ENCODE measurements at places on chromosomes 5 and 9.

DNA sequence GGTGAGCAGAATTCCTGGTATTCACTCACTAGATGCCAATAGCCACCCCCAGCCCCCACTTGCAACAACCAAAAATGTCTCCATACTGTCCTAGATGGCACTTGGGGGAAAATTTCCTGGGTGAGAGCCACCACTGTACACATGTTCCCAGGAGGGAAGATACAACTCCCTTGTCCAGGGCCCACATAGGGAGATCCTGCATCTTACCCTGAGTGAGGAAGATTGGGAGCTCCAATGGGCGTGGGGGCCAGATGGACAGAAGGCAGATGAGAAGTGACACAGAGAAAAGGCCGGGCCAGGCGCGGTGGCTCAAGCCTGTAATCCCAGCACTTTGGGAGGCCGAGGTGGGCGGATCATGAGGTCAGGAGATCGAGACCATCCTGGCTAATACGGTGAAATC is 12.3 kb upstream of the IPPK start:
- no peaks in the 10 kb centered on the region for H3K36me3 ChIP-seq
- no peak for DNase-seq
- peaks cover 3% of the 10 kb centered on the region for H3K4me1 ChIP-seq
- H3K4me3 ChIP-seq: no peak overlapping the region
- H3K27ac ChIP-seq: peak overlapping the region; percentile 54

DNA sequence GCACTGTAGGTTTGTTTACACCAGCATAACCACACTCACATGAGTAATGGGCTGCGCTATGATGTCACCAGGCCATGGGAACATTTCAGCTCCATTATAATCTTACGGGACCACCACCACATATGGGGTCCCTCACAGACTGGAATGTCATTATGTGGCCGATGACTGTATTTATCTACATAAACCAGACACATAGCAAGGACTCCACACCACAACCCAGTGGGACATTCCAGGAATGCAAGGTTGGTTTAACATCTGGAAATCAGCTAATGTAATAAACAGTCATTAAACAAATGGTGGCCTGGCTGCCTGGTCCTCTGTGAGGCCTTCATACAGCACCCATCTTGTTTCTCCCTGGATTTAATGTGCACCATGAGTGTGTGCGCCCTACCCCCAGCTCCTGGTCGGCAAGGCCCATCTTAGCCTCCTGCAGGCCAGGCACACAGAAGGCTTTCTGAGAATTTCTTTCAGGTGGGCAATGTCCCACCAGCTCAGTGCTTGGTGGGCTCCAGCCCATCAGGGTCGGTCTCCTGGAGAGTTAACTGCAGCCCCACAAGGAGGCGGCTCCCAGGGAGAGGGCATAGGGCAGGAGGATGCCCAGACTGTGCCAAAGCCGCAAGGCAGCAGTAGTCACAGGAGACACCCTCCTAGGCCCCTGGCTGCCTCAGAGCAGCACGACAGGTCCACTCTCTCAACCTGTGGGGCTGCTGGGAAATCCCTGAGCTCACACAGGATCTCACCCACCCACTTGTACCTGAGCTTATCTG is 35.9 kb upstream of the SARDH start:
- H3K27me3 ChIP-seq: no peaks in the 10 kb centered on the region
- no peak overlapping the region for H3K27ac ChIP-seq
- peaks cover 3% of the 10 kb centered on the region for H3K36me3 ChIP-seq
- no peak for DNase-seq

DNA sequence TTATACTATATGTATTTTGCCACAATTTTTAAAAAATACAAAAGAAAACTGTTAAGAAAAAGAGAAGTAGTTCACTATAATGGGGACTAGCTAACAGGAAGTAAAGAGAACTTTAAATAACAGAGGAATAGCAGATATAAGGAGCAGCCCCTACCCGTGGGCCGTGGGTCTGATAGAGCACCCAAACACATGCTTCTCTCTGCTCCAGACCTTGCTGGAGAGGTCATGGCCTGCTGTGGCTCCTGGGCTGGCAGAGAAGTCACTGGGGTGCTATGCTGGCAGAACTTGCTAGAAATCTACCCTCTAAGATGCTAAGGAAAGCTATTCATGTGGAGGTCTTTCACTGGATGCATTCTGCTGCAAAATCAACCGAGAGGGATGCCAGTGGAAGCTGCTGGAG is 10.0 kb upstream of the TNFAIP8 start:
- peaks cover 83% of the 10 kb centered on the region for H3K4me1 ChIP-seq
- no peaks in the 10 kb centered on the region for H3K27me3 ChIP-seq
- peak overlapping the region; percentile 78 for H3K4me3 ChIP-seq
- H3K36me3 ChIP-seq: peaks cover 2% of the 10 kb centered on the region

GRCh38 chr9:90368928-90369327 is 273.7 kb downstream of the DIRAS2 start:
- H3K27ac ChIP-seq: no peak overlapping the region
- H3K36me3 ChIP-seq: peaks cover 2% of the 10 kb centered on the region
- H3K27me3 ChIP-seq: peaks cover 58% of the 10 kb centered on the region
- no peak overlapping the region for H3K4me3 ChIP-seq
- no peaks in the 10 kb centered on the region for H3K4me1 ChIP-seq

- no peaks in the 10 kb centered on the region for H3K27me3 ChIP-seq
- H3K4me1 ChIP-seq: peaks cover 23% of the 10 kb centered on the region
- peaks cover 3% of the 10 kb centered on the region for H3K36me3 ChIP-seq
- no peak overlapping the region for H3K4me3 ChIP-seq
- no peak for DNase-seq
- peak overlapping the region; percentile 43 for H3K27ac ChIP-seq
Measured at GRCh38 chr5:142866563-142867275, 96.5 kb downstream of the ARHGAP26 start.

GRCh38 chr9:86282979-86283535 is 719 bp upstream of the ISCA1 start:
- peaks cover 36% of the 10 kb centered on the region for H3K4me1 ChIP-seq
- H3K27ac ChIP-seq: peak overlapping the region; percentile 98
- peaks cover 2% of the 10 kb centered on the region for H3K36me3 ChIP-seq
- DNase-seq: no peak
- H3K27me3 ChIP-seq: no peaks in the 10 kb centered on the region

DNA sequence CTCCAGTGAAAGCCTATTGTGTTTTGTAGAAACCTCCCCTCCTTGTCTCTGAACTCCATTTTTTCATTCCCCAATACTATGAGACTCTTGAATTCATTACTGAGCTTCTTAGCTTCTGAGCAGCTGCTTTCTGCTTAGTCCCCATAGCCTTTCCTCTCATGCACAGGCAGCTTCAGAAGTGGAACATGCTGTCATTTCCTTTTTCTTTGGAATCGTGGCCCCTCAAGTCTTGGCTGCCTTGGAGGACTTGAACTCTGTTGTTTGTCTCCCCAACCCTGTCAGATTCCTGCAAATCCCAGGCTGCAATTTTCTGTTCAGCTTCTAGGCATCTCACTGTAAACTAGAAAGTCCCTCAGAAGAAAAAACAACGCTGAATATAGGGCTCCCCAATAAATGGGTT is 268.5 kb downstream of the ARRDC3 start:
- H3K4me1 ChIP-seq: peaks cover 2% of the 10 kb centered on the region
- peaks cover 20% of the 10 kb centered on the region for H3K27me3 ChIP-seq
- no peaks in the 10 kb centered on the region for H3K36me3 ChIP-seq

GRCh38 chr9:100637787-100638186 is 59.9 kb downstream of the CAVIN4 start:
- H3K27ac ChIP-seq: no peak overlapping the region
- H3K27me3 ChIP-seq: peaks cover 15% of the 10 kb centered on the region
- DNase-seq: no peak
- peaks cover 5% of the 10 kb centered on the region for H3K36me3 ChIP-seq

- no peak overlapping the region for H3K27ac ChIP-seq
- no peak for DNase-seq
- no peaks in the 10 kb centered on the region for H3K36me3 ChIP-seq
- peaks cover 2% of the 10 kb centered on the region for H3K4me1 ChIP-seq
Measured at GRCh38 chr5:158521995-158522394, 577.7 kb downstream of the EBF1 start.

GRCh38 chr9:22395687-22396141 is 50.9 kb upstream of the DMRTA1 start:
- no peaks in the 10 kb centered on the region for H3K4me1 ChIP-seq
- no peaks in the 10 kb centered on the region for H3K27me3 ChIP-seq
- no peak overlapping the region for H3K4me3 ChIP-seq

DNA sequence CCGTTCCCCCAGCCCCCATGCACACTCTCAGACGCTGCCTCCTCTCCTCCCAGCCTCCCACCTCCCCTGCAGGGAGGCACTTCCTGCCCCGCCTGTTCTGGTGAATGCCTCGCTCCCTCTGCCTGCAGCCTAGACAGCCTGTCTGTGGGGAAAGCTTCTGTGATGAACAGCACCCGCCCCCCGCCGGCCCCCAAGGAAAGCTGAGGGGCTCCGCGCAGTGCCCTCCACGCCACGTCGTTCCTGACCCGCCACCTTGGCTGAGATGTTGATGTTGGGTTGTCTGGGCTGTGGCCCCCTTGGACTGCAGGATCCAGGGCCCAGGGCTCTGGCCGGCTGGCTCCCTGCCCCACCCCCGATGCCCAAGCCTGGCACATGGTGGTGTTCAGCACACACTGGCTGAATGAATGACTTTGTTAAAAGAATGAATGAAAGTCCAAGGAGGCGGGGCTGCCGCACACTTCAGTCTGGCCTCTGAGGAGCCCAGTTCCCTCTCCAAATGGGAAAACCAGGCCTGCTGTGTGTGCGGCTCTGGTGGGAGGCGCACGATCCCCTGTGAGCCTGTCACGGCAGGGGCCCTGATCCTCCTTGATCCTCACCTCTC is 2.1 kb upstream of the MYMK start:
- H3K4me1 ChIP-seq: peaks cover 11% of the 10 kb centered on the region
- peaks cover 38% of the 10 kb centered on the region for H3K27me3 ChIP-seq

GRCh38 chr5:68886814-68887213 is 207.0 kb upstream of the SLC30A5 start:
- H3K4me3 ChIP-seq: peak overlapping the region; percentile 0
- DNase-seq: no peak
- no peak overlapping the region for H3K27ac ChIP-seq
- no peaks in the 10 kb centered on the region for H3K27me3 ChIP-seq
- H3K4me1 ChIP-seq: peaks cover 15% of the 10 kb centered on the region

DNA sequence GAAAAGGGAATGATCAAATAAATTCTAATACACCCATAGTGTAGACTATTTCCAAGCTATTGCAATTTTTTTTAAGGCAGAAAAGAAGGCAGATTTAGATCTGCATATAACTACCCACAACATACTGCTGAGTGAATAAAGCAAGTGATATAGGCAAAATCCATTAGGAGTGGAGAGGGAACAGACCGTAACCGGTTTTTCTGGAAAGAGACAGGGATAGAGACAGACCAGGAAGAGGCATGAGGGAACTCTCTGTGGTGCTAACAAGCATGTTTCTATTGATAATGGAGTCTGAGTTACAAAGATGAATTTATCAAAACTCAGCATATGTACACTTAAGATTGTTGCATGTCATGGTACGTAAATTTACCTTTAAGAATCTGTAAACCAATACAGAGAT is 14.5 kb downstream of the ZDHHC21 start:
- H3K4me1 ChIP-seq: peaks cover 18% of the 10 kb centered on the region
- no peak overlapping the region for H3K4me3 ChIP-seq
- H3K36me3 ChIP-seq: peaks cover 11% of the 10 kb centered on the region

- peaks cover 8% of the 10 kb centered on the region for H3K27me3 ChIP-seq
- H3K27ac ChIP-seq: no peak overlapping the region
- no peak overlapping the region for H3K4me3 ChIP-seq
- no peaks in the 10 kb centered on the region for H3K36me3 ChIP-seq
- H3K4me1 ChIP-seq: no peaks in the 10 kb centered on the region
Measured at GRCh38 chr9:134768709-134769351, 111.8 kb upstream of the FCN2 start.

- H3K36me3 ChIP-seq: no peaks in the 10 kb centered on the region
- peaks cover 1% of the 10 kb centered on the region for H3K27me3 ChIP-seq
- DNase-seq: no peak
Measured at GRCh38 chr9:70954596-70955143, 166.8 kb downstream of the TRPM3 start.

Data from T-helper 17 cell (primary cell).